ENCODE measurements at places on chromosomes 2 and 18.

GRCh38 chr2:63066838-63067237 is 16.2 kb downstream of the OTX1 start:
- no peak for DNase-seq

GRCh38 chr2:165634855-165635254 is 159.2 kb downstream of the GALNT3 start:
- DNase-seq: no peak

- DNase-seq: no peak
Measured at GRCh38 chr18:5180254-5180653, 16.8 kb downstream of the AKAIN1 start.

GRCh38 chr18:58272779-58273435 is 228.9 kb downstream of the NEDD4L start:
- no peak for DNase-seq

- DNase-seq: no peak
Measured at GRCh38 chr2:177753682-177754491, 318.7 kb downstream of the PDE11A start.

Measured in stimulated activated CD4-positive, alpha-beta T cell treated with anti-CD3 and anti-CD28 coated beads, TNF-alpha, amount 100 ng/mL, for 48 hours (primary cell).